ENCODE measurements at places on chromosomes 2 and 18. TPM values are rescaled to one million over a fixed set of nuclear protein-coding genes. Genes with fewer than 3 reads are reported as not detected.
A peak's percentile ranks its signal among the peaks of the same experiment; 100 is the strongest.

DYTN gene
- total RNA-seq, result not detected

NR4A2 gene
- 6.1 TPM for total RNA-seq

PSTPIP2 gene
- 4.6 TPM for total RNA-seq

LNPK gene
- 36.3 TPM for total RNA-seq

ITGA4 gene
- 9.2 TPM for total RNA-seq

DRC1 gene
- total RNA-seq, result not detected

SPHKAP gene
- 151 TPM for total RNA-seq

CD226 gene
- 1.7 TPM for total RNA-seq

MFSD2B gene
- total RNA-seq, result 0.50 TPM

HRH4 gene
- not detected for total RNA-seq

ERBB4 gene
- total RNA-seq, result 16.9 TPM

TMEM200C gene
- 0.79 TPM for total RNA-seq

DNA sequence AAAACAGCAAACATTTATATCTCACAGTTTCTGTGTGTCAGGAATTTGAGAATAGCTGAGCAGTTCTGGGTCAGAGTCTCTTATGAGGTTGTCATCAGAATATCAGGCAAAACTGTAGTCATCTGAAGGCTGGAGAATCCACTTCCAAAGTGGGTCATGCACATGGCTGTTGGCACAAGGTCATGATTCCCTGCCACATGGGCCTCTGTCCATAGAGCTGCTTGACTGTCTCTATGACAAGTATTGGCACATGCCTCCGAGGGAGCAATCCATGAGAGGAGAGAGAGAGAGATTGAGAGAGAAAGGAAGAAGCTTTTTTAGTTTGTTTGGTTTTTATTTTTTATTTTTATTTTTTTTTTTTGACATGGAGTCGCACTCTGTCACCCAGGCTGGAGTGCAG lies 101.8 kb upstream of the DDX18 start:
- no peak for DNase-seq

GRCh38 chr2:88838165-88838635 lies 146.7 kb downstream of the RPIA start:
- no peak for DNase-seq

DNA sequence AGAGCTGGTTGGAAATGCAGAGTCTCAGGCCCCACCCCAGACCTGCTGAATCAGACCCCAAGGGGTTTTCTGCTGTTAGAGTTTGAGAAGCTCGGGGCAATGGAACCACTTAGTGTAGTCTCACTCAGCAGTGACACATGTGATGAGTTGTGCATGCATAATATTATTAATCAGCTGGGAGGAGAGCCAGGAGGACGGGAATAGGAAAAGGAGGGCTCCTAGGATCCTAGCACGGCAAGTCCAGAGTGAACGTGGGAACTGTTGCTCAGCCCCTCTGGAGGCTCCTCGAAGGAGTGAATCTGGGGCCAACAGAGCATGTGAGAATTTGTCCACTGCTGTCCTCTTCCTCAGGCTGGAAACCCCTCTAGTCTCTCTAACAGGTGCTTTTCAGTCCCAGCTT lies 87.1 kb downstream of the HS1BP3 start:
- no peak for DNase-seq

DNA sequence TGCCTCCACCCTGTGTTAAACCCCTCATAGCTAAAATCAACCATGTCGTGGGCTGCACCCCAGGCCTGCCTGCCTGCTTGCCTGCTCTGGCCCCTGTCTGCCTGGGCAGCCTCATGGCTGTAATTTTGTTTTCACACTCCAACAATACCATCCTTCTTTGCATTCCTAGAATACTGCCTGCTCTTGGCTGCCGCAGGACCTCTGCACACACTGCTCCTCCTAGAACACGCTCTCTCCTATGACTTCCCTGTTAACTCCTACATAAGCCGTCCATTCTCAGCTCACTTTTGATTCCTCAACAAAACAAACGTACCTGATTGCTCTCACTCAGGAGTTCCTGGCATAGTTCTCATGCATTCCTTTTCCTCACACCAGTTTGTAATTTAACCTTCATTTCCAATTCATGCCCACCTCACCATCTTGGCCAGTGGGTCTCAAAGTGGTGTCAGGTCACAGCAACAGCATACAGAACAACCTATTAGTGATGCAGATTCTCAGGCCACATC lies 2.5 kb downstream of the UXS1 start:
- no peak for DNase-seq

GRCh38 chr2:120461546-120462537 lies 115.9 kb downstream of the INHBB start:
- DNase-seq, result no peak

DNA sequence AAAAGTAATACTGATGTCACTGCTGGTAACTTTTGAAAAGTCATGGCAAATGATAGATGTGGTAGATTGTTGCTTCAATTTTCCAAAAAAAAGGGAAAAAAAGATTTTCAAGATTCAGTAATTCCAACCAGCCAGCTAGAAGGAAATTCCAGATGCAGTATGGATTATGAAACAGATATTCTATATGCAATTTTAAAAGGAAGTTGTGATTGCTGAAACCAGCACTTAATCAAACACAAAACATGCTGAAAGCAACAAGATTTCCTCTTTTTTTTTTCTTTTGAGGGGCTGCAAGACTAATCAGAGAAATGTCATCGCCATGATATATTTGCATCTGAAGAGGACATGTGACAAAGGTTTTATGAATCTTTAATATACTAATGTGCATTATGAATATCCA lies 5.1 kb upstream of the HNMT start:
- no peak for DNase-seq

- no peak for DNase-seq
Observed at GRCh38 chr2:142041996-142042395, 88.8 kb downstream of the LRP1B start.

DNA sequence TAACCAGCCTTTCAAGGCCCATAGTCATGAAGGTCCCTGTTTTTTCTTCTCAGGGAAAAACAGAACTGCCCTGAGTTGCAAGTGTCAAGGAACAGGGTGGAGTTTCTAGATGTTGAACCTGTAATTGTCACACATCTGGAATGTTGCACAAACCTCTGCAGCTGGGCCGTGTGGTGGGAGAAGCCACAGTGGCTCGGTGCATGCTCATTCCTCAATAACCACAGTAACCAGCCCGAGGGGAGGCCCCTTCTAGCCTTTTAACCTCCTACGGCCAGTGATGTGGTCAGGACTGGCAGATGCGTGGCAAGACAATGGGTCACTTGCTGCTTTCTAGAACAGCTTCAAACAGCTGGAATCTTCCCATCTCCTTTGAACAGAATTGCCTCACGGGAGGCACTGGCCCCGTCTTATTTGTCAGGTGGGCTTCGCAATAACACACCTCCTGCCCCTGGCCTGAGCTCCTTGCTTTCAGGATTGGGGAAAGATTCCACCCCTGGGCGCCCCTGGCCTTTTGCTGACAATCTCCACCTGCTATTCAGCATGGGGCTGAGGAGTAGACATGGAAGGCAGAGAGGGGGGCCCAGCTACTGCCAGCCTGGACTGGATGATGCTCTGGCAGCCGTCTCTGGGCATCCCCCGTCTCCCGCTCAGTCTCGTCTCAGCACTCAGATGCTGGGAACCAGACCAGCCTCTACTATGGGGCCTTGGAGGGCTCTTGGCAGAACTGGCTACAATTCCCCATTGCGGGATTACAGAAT lies 102.9 kb downstream of the KLHL29 start:
- no peak for DNase-seq

DNA sequence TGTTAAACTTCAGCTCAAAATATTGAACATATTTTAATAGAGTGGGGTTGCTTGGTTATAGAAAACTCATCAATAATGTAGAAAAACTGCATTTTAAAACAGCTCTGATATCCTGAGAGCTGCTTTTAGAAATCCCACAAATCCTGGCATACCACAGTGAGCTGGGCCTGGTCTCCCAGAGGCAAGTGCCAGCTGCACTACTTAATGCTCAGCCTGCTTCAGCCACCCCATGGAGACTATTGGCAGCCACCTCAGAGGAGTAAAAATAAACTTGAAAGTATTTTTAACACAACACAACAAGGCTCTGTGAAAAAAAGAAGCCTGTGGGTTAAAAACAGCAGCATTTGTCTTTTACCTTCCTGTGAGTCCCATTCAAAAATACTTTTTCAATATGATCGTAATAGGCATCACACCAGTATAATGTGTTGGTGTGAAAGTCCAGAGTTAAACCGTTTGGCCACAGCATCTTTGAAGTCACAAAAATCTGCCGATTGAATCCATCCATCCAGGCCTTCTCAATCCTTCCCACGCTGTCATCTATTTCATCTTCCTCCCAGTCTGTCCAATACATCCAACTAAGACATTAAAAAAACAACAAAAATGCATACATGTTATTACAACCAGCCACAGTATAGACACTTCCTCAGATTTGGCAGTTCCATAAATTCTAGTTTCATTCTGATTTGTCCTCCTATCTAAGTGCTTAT lies 1115.3 kb downstream of the LRP1B start:
- peak; percentile 14 for DNase-seq

GRCh38 chr2:60839126-60839813 lies 42.1 kb upstream of the REL start:
- no peak for DNase-seq

- no peak for DNase-seq
Observed at GRCh38 chr2:104945121-104945520, 91.2 kb downstream of the POU3F3 start.

DNA sequence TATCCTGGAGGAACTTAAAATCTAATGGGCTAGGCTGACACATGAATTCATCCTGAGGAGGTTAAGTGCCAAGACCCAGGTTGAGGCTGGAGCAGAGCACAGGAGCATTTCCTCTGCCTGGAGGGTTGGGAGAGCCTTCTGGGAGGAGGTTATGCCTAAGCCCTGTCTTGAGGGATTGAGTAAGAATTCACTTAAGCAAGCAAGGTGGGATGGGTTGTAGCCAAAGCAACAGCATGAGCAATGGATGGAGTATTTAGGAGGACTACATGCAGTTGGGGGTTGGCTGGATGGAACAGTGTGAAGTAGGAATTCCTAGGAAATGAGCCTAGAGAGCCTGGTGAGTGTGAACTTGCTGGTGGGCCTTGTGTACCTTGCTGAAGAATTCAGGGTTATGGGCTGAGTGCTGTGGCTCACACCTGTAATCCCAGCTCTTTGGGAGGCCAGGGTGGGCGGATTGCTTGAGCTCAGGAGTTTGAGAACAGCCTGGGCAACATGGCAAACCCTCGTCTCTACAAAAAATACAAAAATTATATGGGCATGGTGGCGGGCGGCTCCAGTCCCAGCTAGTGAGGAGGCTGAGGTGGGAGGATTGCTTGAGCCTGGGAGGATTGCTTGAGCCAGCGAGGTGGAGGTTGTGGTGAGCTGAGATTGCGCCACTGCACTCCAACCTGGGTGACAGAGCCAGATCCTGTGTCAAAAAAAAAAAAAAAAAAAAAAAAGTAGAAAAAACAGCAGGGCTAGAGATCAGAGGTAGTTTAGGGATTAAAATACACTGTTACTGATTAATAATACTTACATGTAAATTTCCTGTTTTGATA lies 22.2 kb downstream of the TANC1 start:
- DNase-seq, result no peak

DNA sequence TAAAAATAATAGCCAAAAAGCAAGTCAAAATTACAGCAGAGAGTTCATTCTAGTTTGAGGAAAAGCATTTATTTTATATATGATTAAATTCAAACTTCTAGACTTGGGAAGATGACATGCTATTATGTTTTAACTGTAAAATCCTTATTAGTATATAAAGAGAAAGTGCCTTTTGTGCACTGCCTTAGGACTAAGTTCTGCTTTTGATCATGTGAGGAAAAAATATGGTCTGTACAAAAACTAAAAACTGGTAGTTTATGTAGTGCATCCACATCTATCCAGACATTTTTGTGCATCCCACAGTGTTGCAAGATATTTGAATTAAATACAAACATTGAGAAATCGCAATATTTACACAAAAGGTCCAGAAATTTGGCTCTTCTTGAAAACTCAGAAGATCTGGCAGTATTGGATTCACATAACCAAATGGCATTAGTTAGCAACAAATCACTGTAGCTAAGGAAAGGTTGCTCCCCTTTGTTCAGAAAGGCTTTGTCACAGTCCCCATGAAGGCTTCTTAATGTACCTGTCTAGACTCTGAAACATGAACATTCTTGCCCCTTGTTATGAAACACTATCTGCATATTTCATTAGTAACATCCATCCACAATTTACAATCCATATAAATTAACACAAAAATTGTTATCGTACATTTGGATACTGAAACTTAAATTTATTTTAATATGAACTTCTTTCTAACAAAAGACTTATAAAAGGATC lies 2.2 kb downstream of the MMADHC start:
- no peak for DNase-seq

DNA sequence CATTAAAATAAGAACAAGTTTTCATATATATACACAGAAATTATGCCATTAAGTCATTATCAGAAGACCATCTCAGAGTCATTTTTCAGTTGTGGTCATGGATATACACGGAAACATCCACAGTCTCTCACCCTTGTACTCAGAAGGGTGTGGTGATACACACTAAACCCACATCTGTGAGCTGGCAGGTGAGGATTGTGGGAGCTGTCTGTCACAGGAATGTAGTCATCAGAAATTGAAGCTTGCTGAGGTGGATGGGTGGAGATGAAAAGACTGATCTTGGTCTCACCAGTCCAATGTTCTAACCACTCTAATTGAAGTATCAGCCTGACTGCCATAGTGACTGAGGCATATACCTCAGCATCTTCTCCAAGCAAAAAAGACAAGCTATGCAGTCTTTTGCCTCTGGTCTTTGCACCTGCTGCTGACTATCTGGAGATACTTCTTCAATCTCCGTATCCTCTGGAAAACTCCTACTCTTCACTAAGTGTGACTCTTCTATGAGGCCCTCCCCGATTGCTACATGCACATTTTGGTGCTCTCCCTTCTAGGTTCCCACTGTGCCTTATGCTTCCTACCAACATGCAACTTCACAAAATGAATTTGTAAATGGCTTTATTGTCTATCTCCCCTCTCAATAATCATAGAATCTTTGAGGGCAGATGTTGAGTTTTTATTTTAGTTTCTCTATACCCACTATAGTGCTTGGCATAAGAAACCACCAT lies 232.8 kb downstream of the DYM start:
- no peak for DNase-seq

- no peak for DNase-seq
Observed at GRCh38 chr2:69083235-69083748, 70.3 kb downstream of the ANTXR1 start.

GRCh38 chr2:143729296-143729814 lies 600.1 kb downstream of the ARHGAP15 start:
- no peak for DNase-seq

- DNase-seq, result peak; percentile 48
Observed at GRCh38 chr2:174914853-174915760, 90.1 kb downstream of the CHN1 start.

DNA sequence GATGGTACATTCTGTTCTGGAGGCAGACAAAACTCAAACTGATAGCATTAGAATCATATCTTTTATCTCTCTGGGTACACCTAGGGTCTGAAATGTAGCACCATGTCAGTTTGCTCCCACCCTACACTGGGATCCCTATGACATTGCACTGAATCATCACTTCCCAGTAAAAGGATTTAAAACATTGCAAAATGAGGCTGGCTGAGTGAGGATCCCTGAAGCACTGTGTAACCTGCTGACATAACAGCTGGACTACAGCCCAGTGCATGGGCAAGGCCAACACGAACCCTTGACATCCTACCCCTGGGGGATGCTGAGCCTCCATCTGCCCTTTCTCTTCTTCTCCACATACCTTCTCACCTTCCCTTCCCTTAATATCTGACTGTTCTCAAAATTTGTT lies 253.2 kb downstream of the TTC32 start:
- peak; percentile 41 for DNase-seq

All from heart right ventricle (tissue), 16 donors.